MCF 10A (cell line): ENCODE measurements at places on chromosomes 1 and 21.

GRCh38 chr1:235366286-235366685 lies 941 bp upstream of the TBCE start:
- DNase-seq: no peak

GRCh38 chr1:236907205-236907604 lies 97.0 kb downstream of the MT1HL1 start:
- no peak for DNase-seq

DNA sequence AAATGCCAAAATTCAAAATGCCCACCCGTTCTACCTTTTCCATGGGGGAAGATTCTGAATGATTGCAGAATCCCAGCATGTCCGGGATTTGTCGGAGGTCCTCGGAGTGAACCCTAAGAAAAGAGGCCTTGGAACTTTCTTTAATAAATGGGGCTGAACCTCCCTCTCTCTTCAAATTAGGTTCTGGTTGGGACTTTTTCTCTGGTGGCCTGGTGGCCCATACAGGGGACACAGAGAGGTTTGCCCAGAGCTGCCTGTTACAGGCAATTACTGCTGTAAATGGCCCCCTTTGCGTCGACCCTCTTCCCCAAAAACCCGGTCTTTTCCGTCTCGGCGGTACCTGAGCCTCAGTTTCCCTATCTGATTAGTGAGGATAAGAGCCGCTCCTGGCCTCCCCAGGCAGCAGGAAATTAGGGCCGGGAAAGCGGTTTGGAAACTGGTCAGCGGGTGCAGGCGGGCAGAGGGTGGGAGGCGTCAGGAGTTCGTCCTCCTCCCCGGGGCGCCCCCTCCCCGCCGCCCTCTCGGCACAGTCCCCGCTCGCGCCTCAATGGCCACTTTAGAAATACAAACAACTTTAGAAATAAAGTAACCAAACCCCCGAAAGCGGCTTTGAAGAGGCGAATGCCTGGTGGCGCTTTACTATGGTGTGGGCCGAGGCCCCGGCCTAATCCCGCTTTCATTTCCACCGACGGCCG lies 15.6 kb downstream of the PAX7 start:
- DNase-seq: no peak

GRCh38 chr21:44994695-44995342 lies 55.0 kb downstream of the SLX9 start:
- DNase-seq: no peak

- no peak for DNase-seq
Observed at GRCh38 chr1:10538646-10539355, 64.1 kb downstream of the PEX14 start.

GRCh38 chr1:61301824-61302657 lies 219.7 kb downstream of the NFIA start:
- DNase-seq: peak; percentile 59

GRCh38 chr21:25512095-25513081 lies 94.9 kb downstream of the MRPL39 start:
- DNase-seq: no peak
